ENCODE measurements at places on chromosomes 2 and 18. TPM values are rescaled to one million over a fixed set of nuclear protein-coding genes. Genes with fewer than 3 reads are reported as not detected.

GRCh38 chr18:62569081-62569655 is 46.3 kb downstream of the ZCCHC2 start:
- DNase-seq = no peak

- DNase-seq = no peak
Observed at GRCh38 chr18:36634573-36635216, 194.1 kb downstream of the TPGS2 start.

Gene SLC19A3
- total RNA-seq = 2.0 TPM

GRCh38 chr2:144470334-144470733 is 49.6 kb downstream of the ZEB2 start:
- DNase-seq = no peak

GRCh38 chr2:47844162-47844561 is 61.2 kb downstream of the MSH6 start:
- no peak for DNase-seq

Gene TEX44
- total RNA-seq = not detected

Gene ALKAL2
- 2.0 TPM for total RNA-seq

GRCh38 chr2:64661741-64662169 is 8.0 kb upstream of the SERTAD2 start:
- DNase-seq = no peak

DNA sequence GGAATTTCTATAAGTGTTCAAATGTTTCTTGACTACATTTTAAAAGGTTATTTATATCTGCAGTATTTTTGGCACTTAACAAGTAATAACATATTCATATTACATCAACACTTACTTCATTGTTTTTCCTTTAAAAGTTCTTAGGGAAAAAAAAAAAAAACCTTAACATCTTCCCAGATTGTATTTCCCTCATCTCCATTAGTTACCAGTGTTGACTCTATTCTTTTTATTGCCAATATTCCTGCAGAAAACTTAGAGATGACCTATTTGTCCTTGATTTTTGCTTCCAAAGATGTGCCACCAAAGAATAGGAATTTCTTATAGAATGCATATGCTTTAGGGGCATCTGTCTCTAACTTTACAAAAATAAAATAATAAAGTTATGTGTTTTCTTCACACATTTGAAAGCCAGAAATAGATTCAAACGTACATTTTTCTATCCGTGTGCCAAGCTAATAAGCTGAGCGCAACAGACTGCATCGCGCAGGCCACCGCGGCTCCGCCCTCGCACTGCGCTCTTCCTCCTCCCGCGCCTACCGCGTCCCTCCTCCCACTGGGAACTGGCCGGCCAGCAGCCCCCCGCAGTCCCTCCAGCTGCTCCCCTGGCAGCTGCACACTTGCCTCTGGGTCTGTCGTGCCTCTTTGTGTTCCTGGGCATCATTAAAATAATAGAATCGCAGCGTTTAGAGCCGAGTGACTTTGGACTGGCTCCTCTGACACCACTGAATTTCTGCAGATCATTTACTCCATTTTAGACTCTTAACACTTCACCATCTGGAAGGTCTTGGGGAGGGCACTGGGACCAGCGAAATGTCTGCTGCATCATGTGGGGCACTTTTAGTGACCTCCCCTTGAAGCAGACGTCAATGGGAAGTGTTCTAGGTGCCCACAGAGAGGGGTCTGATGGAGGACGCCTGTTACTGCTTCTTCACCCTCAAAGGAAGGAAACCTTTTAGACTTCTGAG is 21.2 kb upstream of the NAB1 start:
- DNase-seq = peak; percentile 55

Gene CYTIP
- 2.9 TPM for total RNA-seq

DNA sequence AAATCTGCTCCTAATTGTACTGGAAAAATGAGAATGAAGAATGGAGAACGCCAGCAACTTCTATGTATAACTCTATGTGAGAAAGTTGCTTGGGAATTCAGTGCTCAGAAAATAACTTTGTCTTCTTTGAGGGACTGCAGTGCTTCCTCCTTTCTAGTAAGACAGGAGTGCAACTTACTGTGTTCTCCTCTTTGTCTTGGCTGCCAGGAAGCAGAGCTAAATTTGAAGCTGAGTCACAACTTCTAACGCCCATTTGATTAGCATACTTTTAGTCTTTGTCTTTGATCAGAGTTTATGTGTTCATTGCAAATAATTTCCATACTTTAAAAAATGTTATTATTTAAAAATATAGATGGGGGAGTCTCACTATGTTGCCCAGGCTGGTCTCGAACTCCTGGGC is 6.6 kb downstream of the ARHGAP25 start:
- DNase-seq = no peak

DNA sequence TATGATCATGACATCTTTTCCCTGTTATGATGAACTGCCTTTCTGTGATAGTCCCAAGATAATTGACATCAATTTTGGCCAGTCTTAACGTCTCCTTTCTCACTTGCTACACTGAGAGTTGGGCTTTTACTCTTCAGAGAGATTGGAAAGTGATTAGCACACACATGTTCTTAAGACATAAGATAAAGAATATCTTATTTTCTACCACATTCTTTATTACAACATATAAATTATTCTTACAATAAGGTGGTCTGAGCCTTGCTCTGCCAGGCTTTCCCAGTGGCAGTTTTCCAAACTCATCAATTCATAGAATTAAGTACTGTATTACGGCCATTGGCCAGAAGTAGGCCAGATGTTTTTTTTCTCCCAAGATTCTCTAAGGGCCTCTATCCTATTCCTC is 5.7 kb upstream of the DSC3 start:
- DNase-seq = no peak

Gene BOK
- total RNA-seq = 20.8 TPM

GRCh38 chr2:174259981-174260380 is 11.6 kb upstream of the OLA1 start:
- DNase-seq = no peak

GRCh38 chr2:52886556-52886955 is 881.0 kb upstream of the CHAC2 start:
- DNase-seq = no peak

DNA sequence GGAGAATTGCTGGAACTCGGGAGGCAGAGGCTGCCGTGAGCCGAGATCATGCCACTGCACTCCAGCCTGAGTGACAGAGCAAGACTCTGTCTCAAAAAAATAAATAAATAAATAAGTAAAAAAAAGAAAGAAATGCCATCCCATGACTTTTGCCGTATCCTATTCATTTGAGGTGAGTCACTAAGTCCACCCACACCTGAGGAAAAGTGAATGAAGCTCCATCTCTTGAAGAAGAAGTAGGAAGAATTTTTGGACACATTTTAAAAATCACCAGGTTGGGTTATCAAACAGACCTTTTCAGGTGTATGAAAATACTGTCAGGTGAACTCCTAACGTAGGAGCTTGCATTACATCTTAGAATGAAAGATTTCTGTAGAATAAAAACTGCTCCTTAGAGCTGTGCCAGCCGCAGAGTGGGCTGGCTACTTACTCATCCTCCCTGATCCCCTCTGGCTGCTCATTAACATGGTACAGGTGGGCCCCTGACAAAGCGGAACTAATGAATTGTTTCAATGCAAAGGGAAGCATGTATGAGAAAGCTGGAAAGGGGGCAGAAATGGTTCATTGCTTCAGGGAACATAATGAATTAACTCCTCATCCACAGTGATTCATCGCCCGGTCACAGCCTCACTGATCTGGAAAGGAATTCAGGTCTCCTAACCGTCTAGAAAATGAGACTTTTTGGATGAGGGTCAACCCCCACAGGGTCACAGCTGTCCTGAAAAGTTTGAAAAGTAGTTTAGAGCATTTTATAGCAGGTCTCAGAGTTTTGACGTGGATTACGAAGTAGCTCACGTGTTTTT is 191.4 kb downstream of the SPP2 start:
- DNase-seq = no peak

- DNase-seq = peak; percentile 16
Observed at GRCh38 chr2:174158003-174158402, 90.3 kb downstream of the OLA1 start.

DNA sequence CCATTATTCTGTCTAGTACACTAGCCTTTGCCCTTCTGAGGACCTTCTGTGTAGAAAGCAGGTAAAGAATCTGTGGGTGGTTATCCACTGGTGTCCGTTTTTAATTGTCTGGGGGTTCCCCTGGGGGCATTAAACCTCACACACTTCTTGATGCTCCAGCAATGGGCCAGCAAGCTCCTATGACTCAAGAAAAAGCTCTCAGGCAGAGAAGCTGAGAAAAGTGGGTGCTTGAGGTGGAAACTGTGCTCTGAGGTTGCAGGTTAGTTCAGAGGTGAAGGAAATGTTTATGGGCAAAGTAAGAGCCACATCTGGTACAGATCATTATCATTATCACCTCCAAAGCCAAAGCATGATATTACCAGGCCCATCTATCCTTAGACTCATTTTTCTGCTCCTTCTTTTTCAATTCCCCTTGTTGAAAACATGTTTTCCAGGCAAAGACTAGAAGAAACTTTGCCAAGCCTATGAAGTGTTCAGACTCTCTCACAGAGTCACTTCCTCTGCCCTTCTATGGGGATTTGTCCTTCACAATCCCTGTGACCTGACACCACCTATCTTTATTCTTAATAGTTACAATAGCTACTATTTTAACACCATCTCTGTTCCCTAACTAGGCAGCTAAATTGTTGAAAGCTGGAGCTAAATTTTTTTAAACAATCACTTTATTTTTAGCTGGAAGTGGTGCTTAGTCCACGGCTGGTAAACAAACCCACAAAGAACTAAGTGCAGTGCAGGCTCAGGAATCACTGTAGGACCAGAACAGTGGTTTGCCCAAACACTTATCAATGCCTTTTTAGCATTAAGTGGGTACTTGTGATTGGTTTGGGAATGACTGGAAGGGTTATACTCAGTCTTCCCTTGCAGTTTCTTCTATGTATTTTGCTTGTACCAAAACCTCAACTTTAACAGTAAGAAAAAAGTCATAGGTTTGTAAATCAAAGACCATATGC is 512.8 kb upstream of the POU3F3 start:
- DNase-seq = no peak

DNA sequence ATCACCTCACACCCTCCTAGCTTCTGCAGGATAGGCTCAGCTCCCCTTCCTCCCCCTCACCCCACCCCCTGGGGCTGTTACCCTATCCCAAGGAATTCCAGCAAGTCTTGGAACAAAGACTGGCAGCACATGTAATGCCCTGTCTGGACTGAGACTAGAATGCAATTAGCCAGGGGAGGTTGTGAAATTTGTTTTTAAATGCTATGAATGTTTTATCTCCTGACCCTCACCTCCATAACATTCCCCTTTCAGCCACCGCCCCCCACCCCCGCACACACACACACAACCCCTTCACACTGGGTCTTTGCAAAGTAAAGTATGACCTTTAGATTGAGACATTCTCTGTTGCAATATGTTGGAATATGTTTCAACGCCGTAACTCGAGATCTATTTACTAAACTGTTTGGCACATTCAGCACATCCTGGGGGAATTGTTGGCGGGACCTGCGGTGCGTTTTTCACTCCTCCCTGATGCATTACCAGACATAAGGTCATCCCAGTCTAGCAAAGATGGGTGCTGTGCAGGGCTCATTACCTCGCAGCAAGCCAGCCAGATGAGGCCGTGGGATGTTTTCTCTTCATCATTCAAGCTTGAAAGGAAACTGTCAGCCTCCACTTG is 290.7 kb upstream of the SLC14A2 start:
- no peak for DNase-seq

- no peak for DNase-seq
Observed at GRCh38 chr2:109435901-109436598, 177.7 kb downstream of the SEPTIN10 start.

GRCh38 chr2:38737925-38738324 is 13.2 kb downstream of the SRSF7 start:
- no peak for DNase-seq

DNA sequence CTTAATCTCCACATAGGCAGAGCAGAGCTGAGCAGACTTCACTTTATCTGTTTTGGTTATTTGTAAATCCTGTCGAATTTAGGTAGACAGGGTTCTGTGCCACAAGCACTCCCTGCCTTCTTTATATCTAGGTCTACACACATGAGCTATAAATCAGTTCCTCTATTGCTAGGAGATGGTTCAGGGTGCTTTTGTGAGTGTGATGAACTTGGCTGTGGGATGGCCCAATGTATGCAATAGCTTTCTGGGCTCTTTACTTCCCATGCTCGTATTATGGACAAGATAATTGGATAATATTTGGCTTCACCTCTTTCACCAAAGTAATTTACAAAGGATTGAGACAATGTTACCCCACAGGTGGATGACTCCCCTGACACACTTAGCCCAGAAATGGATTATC is 72.2 kb downstream of the PLB1 start:
- no peak for DNase-seq

Gene CTLA4
- total RNA-seq = not detected

GRCh38 chr2:6470518-6470917 is 395.2 kb downstream of the CMPK2 start:
- DNase-seq = no peak

DNA sequence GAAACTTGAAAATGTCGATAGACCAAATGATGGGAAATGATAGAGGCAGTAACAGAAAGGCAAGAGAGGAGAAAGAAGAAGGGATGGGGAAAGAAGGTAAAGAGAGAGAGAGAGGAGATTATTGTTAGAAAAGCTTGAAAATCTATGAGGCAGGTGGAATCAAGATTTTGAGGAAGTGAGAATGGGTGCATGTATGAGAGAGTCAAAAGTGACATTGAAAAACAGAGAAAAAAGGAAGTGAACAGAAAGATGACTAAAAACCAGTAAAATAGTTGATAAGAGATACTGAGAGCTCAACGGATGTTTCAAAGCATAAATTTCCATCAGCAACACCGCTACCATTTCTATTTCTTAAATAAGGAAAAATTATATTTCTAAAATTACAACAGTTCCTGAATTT is 327.4 kb upstream of the CWC22 start:
- DNase-seq = no peak

Gene NEURL3
- not detected for total RNA-seq

Gene CROCC2
- not detected for total RNA-seq

GRCh38 chr18:40380686-40381439 is 1574.2 kb upstream of the PIK3C3 start:
- DNase-seq = no peak

Gene RETSAT
- total RNA-seq = 11.8 TPM

- DNase-seq = no peak
Observed at GRCh38 chr2:10167316-10167715, 44.8 kb downstream of the RRM2 start.

- DNase-seq = no peak
Observed at GRCh38 chr2:223826995-223827394, 10.4 kb downstream of the AP1S3 start.

DNA sequence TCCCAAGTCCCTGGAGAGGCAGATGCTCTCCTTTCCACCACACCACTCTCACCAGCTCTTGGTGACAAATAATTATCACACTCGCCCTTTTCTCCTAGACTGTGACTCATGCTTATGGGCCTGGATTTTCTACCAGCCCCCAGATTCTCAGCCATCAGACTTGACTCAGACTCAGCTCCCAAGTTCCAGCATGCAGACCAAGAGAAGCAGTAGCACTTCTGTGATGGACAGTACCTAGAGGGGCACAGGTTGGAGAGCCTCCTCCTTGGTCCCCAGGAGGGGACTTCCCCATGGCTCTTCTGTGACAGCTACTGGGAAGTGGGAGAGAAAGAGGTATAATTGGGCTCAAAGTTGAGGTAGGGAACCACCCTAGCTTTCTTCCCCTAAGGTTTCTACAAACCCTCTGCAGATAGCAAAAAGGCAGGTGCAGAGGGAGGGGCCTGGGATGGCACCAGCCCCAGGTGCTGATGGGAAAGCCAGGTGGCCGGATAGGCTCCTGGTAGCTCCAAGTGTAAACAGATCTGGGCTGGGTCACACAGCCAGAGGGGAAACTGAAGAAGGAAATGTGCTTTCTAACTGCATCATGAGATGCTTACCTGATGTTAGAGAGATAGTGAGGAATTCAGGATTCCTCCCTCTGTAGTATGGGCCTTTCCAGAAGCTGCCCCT is 4.1 kb downstream of the TCF23 start:
- no peak for DNase-seq
